ENCODE measurements at places on chromosomes 7 and 10.

- no peak for DNase-seq
Observed at GRCh38 chr7:131637859-131638258, 81.4 kb upstream of the PODXL start.

GRCh38 chr7:2325162-2325561, 10.9 kb upstream of the SNX8 start:
- DNase-seq = no peak

- DNase-seq = no peak
Observed at GRCh38 chr10:84294766-84295447, 33.5 kb upstream of the CCSER2 start.

DNA sequence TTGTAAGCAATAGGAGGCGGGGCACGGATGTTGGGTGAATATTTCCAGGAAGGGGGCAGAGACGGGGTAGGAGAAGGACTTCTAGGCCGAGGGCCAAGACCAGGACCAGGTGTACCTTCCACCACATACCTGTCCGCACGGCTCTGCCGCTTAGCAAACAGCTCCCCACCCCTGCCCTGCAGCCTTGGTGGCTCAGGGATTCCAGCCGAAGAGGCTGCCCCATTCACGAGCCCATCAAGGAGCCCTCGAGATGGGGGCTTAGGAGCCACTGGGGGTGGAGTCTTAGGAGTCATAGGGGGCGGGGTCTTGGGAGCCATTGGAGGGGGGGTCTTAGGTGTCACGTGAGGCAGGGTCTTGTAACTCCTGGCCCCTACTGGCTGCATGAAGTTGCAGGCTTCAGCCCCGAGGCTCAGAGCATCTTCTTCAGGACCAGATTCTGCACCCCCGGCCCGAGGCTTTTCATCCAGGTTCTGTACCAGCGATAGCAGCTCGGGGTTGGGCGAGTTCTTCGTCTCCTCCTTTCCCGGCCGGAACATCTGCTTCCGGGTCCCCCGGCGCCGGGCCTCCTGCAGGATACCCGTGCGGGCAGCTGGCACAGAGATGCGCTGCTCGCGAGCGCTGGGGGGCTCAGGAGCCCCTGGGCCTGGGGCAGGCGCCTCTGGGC, 6.1 kb upstream of the MYOZ1 start:
- no peak for DNase-seq

GRCh38 chr10:79929409-79929904, 19.4 kb downstream of the SFTPD start:
- no peak for DNase-seq

DNA sequence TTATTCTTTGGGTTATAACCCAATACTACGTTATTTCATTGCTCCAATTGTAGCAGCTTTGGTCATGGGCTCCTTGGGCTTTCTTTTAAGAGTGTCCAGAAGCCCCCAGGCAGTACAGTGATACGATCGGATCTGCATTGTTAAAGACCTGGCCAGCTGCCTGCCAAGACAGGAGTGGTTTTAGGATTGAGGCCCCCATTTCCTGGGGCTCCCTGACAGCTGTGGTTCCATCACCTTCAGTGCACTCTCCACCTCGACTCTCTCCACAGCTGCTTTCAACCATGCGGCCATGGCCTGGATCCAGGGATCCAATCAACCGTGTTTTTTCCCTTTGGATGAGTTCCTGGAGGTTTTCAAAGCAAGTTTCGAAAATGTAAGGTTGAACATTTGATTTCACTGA, 123.4 kb upstream of the BTBD16 start:
- DNase-seq = no peak

DNA sequence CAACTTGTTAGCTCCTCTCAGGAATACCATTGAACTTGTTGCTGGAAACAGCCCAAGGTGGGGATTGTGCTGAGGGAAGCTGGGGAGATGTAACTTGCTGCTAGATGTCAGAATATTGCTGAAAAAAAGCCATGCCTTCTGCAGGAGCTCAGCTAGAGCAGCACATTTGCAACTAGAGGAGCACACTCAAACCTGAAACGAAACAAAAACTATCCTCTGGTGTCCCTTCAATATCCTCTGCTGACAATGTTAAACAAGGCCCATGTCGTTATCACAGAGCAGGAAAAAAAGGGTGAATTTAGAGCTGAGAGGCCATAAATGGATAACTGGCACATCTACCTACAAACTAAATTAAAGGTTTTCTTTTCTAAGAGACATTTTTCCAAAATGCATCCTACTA, 53.7 kb upstream of the MACC1 start:
- DNase-seq = no peak

GRCh38 chr7:132521423-132521822, 54.8 kb downstream of the PLXNA4 start:
- DNase-seq = no peak

DNA sequence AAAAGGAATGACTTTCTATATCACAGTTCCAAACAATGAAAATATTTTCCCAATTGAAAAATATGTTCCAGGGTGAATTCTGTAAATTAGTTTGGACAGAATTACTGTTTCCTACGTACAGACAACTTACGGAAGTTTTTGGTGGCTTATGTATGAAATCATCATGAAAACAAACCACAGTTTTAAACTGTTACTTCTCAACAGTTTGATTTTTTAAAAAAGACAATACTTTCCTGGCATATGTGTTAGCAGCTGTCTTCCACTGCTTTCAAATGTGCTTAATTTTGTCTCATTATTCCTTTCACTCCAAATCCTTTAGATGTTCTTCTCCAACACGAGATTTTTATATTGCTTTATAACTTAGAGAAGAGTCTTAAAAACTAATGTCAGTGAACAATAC, 56.2 kb downstream of the SEMA3A start:
- DNase-seq = no peak

- DNase-seq = no peak
Observed at GRCh38 chr7:123054357-123055133, 59.0 kb upstream of the TAS2R16 start.

GRCh38 chr10:130770018-130770630, 541.4 kb downstream of the TCERG1L start:
- DNase-seq = no peak

DNA sequence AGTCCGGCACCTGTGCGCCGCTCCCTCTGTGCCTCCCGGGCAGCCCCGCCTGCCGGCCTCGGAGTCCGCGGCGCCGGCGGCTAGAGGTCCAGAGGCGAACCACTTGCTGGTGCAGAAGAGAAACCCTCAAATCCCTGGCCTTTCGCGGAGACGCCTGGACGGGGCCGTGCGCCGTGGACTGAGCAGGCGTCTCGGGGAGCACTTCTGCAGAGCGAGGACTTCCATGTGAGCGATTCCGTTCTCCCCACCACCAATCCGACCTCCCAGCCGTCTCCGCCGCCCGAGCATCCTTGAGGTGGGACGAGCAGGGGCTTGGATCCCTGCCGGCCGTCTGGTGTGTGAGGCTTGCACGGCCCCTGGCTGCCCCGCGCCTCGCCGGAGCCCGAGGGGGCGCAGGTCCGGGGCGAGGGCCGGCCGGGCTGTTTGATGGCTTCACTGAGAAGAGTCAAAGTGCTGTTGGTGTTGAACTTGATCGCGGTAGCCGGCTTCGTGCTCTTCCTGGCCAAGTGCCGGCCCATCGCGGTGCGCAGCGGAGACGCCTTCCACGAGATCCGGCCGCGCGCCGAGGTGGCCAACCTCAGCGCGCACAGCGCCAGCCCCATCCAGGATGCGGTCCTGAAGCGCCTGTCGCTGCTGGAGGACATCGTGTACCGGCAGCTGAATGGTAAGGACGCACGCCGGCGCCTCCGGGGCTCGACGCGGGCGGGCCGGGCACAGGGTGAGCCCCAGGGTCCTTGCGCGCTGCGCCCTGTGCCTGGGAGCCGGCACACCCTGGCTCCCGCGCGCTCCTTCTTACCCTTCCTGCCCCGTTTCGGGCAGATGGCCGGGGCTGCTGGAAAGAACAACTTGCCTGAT, 660 bp downstream of the GALNT17 start:
- DNase-seq = no peak

DNA sequence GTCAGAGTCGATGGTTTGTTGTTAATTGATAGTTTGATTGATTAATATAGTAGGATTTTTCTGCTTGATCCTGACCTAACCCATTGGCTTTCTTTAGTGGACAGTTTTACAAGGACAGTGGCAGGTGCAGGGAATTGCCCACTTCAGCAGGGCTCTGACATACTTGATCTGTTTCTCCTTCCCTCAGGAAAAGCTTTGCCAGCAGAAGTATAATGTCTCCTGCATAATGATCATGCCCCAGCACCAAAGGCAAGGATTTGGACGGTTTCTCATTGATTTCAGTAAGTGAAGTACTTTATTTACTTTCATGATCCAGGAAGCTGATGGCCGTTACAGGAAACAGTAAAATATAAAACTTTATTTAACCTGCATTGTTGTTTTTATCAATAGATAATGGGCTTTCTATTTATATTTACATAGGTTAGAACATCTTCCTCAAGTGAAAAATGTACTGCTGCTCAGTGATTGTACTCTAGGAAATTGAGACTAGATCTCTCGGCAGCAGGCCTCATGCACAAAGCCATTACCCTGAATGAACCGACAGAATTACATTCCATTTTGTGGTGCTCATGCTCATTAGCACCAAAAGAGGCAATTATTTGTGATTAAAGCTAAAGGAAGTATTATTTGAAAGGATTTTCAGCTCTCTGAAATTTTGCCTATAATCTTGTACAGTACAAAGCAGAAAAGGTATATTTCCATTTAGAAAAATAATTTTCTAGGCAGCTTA, 122.5 kb upstream of the SAMD8 start:
- no peak for DNase-seq

GRCh38 chr7:77940647-77941046, 142.1 kb downstream of the PHTF2 start:
- no peak for DNase-seq
